ENCODE measurements at places on chromosomes 6 and 20. TPM values are rescaled to one million over a fixed set of nuclear protein-coding genes. Genes with fewer than 3 reads are reported as not detected.

Gene TCF21
- 1.7 TPM for total RNA-seq

Gene ACOT8
- 27.7 TPM for total RNA-seq

GRCh38 chr20:3093861-3094361 lies 9.4 kb upstream of the AVP start:
- H3K36me3 ChIP-seq: no peaks in the 10 kb centered on the region
- H3K27ac ChIP-seq: no peak overlapping the region
- peaks cover 40% of the 10 kb centered on the region for H3K27me3 ChIP-seq
- no peak overlapping the region for H3K4me3 ChIP-seq
- no peak for DNase-seq

DNA sequence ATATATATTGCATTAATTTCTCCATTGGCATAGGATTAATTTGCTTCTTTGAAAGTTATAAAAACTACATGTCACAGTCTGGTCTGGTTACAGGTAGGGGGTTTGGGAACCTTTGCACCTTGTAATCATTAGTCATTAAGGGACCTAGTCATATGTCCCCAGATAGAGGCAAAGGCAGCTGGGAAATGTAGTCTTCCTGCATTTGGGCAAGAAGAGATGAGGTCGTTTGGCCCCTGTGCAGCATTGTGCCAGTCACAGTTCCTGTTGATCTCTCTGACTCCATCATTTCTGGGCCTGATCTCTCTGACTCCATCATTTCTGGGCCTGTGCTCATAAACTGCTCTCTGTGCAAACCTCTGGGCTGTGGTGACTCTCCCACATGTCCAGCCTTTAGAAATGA lies 73.2 kb downstream of the BCKDHB start:
- H3K27me3 ChIP-seq: no peaks in the 10 kb centered on the region
- DNase-seq: no peak
- H3K36me3 ChIP-seq: no peaks in the 10 kb centered on the region
- no peak overlapping the region for H3K4me3 ChIP-seq
- H3K4me1 ChIP-seq: no peaks in the 10 kb centered on the region

DNA sequence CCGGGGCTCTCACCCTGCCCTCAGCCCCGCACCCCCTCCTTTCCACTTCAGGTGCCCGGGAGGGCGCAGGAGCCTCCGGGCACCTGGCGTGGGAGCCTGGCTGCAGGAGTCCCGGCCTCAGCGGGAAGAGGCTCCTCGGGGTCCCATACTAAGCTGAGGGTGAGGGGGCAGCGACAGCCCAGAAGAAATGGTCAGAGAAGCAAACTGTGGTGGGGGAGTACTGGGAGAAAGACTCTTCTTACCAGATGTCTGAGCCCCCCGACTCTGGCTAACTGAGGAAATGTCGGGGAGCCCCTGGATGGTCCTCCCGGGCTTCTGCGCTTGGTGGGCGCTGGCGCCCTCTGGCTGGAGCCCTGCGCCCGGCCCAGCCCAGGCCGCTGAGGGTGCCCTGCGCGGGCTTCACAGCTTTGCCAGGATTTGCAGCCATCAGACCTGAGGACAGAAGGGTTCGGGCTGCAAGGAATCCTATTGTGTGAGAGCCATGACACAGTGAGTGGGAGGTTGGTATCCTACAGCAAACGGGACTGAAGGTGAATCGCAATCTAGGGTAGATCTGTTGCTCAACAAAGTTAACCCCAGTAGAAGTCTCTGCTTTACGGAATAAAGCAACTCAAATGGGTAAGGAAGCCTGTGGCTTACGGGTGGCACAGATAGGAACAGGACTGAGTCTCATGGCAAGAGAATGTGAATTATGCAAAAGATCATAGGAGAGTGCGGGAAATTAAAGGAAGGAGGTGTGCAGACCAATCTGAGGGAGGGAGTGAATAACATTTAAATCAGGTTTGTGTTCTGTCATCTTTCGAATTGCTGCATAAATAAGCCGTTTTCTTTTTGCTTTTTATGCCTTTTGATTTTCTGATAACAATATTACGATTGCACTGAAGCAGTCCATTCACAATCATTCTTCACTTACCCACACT lies 639 bp upstream of the RCAN2 start:
- no peaks in the 10 kb centered on the region for H3K27me3 ChIP-seq
- H3K4me3 ChIP-seq: peak overlapping the region; percentile 55
- peaks cover 11% of the 10 kb centered on the region for H3K4me1 ChIP-seq
- DNase-seq: peak; percentile 56

DNA sequence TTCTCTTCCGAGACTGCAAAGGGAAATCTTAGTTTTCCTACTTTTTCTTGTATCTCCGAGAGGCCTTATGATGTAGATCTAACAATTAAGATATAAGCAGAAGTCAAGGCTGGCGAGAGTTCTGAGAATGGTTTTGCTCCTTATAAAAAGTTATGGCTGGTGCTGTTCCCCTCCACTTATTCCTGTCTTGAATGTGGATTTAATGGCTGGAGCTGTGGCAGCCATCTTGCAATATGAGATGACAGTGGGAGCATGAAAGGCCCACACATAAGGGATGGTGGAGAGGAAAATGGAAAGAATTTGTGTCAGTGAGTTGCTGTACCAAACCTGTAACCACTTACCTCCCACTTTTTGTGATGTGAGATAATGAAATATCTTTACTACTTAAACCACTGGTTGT lies 124.6 kb upstream of the SLC22A23 start:
- no peaks in the 10 kb centered on the region for H3K4me1 ChIP-seq
- no peak for DNase-seq
- no peaks in the 10 kb centered on the region for H3K27me3 ChIP-seq
- H3K4me3 ChIP-seq: no peak overlapping the region
- no peaks in the 10 kb centered on the region for H3K36me3 ChIP-seq

- H3K27me3 ChIP-seq: no peaks in the 10 kb centered on the region
- no peak overlapping the region for H3K27ac ChIP-seq
- no peak overlapping the region for H3K4me3 ChIP-seq
- no peaks in the 10 kb centered on the region for H3K36me3 ChIP-seq
- H3K4me1 ChIP-seq: no peaks in the 10 kb centered on the region
These were observed 12.0 kb downstream of the TPX2 start for GRCh38 chr20:31751126-31751525.

DNA sequence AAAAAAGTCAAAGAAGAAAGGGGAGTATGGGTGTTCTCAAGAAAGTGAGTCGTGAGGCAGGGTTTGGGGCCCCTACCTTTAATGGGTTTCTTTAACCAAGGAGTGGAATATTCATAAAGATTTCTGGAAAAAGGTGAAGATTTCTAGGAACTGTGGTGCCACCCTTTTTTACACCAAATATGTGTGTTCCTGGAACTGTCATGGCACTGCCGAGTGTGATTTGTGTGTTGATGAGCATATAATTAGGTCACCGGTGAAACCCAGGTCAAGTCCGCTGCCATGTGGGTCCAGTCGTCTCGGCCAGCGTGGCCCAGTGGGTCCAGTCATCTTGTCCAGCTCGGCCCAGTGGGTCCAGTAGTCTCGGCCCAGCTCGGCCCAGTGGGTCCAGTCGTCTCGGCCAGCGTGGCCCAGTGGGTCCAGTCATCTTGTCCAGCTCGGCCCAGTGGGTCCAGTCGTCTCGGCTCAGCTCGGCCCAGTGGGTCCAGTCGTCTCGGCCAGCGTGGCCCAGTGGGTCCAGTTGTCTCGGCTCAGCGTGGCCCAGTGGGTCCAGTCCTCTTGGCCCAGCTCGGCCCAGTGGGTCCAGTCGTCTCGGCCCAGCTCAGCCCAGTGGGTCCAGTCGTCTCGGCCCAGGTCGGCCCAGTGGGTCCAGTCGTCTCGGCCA lies 8.3 kb upstream of the EEF1A2 start:
- H3K4me3 ChIP-seq: no peak overlapping the region
- peaks cover 15% of the 10 kb centered on the region for H3K4me1 ChIP-seq
- H3K27ac ChIP-seq: no peak overlapping the region
- DNase-seq: no peak

DNA sequence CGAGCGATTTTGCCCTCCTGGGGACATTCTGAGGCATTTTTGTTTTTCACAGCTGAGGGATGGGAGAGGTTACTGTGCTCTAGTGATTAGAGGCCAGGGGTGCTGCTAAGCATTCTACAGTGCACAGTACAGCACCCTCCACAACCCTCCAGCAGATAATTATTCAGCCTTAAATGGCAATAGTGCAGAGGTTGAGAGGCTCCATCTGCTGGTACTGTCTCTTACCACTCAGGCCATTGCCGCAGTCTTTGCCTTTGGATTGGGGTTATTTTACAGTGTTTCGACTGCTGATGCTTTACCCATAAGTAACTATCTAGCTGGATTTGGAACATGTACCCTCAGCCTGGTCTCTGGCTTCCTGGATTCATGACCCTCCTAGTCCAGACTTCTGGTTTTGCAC lies 705.3 kb downstream of the KIF16B start:
- H3K36me3 ChIP-seq: no peaks in the 10 kb centered on the region
- no peaks in the 10 kb centered on the region for H3K4me1 ChIP-seq
- no peaks in the 10 kb centered on the region for H3K27me3 ChIP-seq
- DNase-seq: no peak
- no peak overlapping the region for H3K27ac ChIP-seq
- no peak overlapping the region for H3K4me3 ChIP-seq

DNA sequence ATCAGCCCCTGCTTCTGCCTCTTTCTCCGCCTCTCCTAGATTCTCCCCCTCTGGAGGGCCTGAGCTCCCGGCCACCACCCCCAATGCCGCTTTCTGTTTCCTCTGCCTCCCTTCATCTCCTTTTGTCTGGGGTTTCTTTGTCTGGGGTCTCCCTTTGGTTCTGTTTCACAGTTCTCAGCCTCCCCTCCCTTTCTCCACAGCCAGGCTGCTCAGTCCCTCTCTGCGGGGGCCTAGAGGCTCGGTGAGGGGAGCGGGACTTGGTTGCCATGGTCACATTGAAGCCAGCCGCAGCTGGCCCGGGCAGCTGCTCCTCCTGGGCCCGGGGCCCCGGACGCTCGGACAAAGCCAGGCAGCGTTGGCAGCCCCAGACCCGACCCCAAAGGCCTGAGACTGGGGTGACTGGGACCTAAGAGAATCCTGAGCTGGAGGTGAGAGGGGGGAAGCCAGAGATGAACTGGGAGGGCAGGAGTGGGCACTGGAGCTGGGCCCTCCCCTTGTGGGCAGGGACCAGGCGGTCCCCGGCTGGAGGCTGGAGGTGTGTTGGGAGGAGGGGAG lies 3.5 kb upstream of the DDR1 start:
- no peak overlapping the region for H3K4me3 ChIP-seq
- H3K27ac ChIP-seq: no peak overlapping the region
- H3K27me3 ChIP-seq: no peaks in the 10 kb centered on the region
- H3K4me1 ChIP-seq: peaks cover 44% of the 10 kb centered on the region

DNA sequence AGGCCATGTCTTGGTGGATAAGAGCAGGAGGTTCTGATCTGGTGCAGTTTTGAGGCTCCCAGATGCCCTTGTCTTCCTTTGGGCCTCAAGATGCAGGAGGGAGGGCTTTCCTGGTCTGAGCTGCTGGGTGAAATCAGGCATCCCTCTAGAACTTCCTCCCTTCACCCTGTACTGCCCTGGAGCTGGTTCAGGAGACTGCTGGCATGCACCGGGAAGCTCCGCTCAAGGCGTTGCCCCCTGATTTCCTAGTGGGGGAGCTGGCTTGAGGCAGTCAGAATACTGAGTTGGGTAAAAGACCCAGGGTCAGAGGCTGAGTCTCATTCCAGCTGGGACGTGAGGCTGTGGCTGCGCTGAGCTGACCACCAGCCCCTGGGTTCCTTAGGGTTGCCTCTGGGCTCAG lies 12.0 kb downstream of the PHACTR3 start:
- H3K4me3 ChIP-seq: no peak overlapping the region
- no peak for DNase-seq
- H3K36me3 ChIP-seq: no peaks in the 10 kb centered on the region

- peak overlapping the region; percentile 88 for H3K27ac ChIP-seq
- peaks cover 5% of the 10 kb centered on the region for H3K27me3 ChIP-seq
- DNase-seq: peak; percentile 82
- peaks cover 14% of the 10 kb centered on the region for H3K4me1 ChIP-seq
- H3K36me3 ChIP-seq: no peaks in the 10 kb centered on the region
These were observed 60.2 kb downstream of the GCLC start for GRCh38 chr6:53484476-53485280.

GRCh38 chr6:83885984-83886383 lies 26.5 kb downstream of the CYB5R4 start:
- H3K27ac ChIP-seq: no peak overlapping the region
- H3K27me3 ChIP-seq: no peaks in the 10 kb centered on the region
- H3K4me3 ChIP-seq: no peak overlapping the region
- no peaks in the 10 kb centered on the region for H3K36me3 ChIP-seq
- no peak for DNase-seq

DNA sequence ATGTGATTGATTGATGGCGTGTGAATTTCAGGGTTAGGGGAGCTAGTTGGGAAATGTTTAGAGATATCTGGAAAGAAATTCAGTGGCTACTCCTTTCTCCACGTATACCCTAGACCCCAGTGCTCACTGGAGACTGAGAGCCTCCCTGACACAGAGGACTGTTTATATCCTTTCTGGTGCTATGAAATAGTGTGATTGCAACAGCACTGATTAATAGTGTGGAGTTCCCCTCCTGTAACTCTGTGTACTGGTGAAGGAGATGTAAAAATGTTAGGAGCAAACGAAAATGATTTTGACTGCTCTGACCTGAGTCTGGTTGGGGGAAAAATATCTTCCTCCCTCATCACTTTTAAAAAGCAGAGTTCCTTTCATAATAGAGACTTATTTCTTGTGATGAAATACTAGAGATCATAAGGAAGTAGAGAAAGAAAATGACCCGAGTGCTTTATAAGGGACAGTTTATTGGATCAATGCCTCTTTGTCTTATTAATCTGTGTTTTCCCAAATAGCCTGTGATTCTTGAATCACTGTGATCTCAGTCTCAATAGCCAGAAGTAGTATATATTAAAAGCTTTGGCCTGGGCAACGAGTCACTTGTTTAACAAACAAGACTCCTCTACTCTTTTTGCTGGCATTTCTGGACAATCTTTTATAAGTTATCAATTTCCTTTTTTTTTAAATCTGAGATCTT lies 92.3 kb downstream of the RNF182 start:
- DNase-seq: no peak
- no peak overlapping the region for H3K4me3 ChIP-seq
- H3K4me1 ChIP-seq: no peaks in the 10 kb centered on the region
- H3K27me3 ChIP-seq: no peaks in the 10 kb centered on the region

DNA sequence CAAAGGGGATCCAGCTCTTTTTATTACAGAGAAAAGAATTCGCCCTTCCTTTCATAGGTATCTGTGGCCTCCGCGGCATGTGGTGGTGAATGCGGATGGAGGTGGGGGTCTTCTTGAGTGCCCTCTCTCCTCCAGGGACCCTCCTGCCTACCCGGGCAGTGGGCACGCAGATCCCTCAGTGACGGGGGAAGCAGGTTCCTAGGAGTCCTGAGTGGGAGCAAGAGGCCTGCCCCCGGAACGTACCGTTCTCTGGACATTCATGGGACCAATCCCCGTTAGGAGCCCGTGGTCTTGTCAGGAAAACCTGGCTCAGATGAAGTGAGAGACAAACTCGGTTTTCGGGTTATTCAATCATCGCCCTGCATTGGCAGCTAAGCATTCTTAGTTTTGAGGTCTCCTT lies 56.4 kb downstream of the SMOC2 start:
- H3K27me3 ChIP-seq: no peaks in the 10 kb centered on the region
- no peak overlapping the region for H3K4me3 ChIP-seq
- H3K36me3 ChIP-seq: no peaks in the 10 kb centered on the region
- H3K4me1 ChIP-seq: no peaks in the 10 kb centered on the region
- H3K27ac ChIP-seq: no peak overlapping the region

GRCh38 chr20:41182296-41183212 lies 45.2 kb downstream of the PLCG1 start:
- no peak overlapping the region for H3K4me3 ChIP-seq
- H3K27ac ChIP-seq: no peak overlapping the region
- H3K27me3 ChIP-seq: no peaks in the 10 kb centered on the region
- peaks cover 32% of the 10 kb centered on the region for H3K4me1 ChIP-seq
